ENCODE measurements at places on chromosomes 5 and 9.

GRCh38 chr5:76874088-76874581 lies 24.3 kb downstream of the S100Z start:
- DNase-seq, result no peak

DNA sequence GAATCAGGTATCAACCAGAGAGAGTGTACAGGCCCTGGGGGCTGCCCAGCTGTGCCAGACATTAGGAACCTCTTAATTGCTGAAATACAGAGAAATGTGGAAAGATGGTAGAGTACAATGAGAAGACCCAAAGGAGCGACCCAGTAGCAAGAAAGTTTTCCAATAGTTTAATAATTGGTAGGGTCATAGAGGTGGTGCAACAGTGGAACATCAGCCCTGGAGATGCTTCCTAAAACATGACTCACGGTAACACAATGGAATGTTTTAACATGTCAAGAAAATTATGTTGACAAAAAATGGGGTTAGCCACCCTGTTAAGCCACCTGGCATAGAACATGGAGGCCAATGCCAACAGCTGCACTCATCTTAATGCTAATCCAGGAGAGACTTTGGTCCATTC lies 284.1 kb downstream of the ELAVL2 start:
- no peak for DNase-seq

- no peak for DNase-seq
Observed at GRCh38 chr5:142486020-142486419, 161.2 kb upstream of the SPRY4 start.

DNA sequence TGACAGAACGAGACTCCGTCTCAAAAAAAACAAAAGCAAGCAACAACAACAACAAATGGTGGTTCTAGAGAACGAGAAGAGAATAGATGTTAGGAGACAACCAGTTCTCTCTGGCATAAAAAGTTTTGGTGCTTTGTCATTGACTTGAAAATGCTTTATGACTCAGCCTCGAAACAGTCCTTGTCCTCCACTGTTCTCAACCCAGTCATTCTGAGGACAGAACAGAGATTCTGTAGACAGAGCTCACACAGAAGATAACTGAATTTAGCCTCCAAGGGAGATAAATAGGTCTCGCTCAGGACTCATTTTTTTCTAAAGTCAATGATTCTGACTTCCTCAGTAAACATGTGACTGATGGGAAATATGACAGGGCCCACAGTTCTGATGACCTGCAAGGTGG lies 76.0 kb upstream of the FSTL4 start:
- DNase-seq, result no peak

DNA sequence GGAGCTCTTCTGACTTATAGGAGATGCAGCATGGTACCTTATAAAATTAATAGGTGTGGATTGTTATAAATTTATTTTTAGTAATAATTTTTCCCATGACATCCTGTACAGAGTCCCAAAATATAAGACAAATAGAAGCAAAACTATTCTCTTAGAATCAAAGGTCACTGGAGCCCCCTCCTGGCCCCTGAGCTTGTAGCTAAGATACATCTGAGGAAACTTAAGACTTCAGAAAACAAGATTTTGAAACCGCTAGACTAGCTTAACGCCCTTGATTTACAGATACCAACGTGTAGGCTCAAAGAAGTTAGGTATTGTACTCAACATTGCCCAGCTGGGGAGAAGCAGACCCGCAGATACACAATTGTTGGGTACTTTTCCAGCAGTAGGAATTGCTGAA lies 45.7 kb upstream of the KCNN2 start:
- DNase-seq, result no peak

- no peak for DNase-seq
Observed at GRCh38 chr5:92956886-92957285, 624.1 kb downstream of the NR2F1-AS1 start.

DNA sequence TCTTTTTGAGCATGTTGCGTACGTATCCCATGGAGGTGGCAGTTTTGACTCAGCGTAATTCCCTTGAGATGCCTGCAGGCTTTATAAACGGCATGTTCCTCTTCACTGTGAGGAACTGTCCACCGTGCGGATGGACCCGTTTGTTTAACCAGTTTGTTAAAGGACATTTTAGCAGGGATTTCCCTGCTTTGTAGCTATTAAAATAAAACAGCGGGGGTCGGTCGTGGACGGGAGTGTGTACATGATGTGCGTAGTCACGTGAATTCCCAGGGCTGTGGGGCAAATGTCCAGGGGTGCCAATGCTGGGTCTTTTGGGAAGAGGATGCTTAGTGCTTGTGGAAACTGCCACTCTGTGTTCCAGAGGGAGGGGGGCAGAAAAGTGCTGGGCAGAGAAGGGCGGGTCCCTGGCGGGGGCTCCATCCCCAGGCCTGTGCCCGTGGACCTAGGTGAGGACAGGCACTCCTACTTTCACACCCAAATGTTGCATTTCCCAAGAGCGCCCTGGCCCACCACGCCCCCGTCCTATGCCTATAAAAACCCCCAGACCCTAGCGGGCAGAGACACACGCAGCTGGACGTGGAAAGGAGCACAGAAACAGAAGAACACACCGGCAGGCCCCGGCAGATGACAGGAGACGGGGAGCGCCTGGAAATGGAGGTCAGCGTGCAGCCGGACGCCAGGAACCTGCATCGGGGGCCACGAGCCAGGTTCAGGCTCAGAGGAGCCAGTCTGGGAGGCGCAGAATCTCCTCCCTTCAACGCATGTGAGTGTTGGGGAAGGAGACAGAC lies 4.0 kb upstream of the TERT start:
- no peak for DNase-seq

DNA sequence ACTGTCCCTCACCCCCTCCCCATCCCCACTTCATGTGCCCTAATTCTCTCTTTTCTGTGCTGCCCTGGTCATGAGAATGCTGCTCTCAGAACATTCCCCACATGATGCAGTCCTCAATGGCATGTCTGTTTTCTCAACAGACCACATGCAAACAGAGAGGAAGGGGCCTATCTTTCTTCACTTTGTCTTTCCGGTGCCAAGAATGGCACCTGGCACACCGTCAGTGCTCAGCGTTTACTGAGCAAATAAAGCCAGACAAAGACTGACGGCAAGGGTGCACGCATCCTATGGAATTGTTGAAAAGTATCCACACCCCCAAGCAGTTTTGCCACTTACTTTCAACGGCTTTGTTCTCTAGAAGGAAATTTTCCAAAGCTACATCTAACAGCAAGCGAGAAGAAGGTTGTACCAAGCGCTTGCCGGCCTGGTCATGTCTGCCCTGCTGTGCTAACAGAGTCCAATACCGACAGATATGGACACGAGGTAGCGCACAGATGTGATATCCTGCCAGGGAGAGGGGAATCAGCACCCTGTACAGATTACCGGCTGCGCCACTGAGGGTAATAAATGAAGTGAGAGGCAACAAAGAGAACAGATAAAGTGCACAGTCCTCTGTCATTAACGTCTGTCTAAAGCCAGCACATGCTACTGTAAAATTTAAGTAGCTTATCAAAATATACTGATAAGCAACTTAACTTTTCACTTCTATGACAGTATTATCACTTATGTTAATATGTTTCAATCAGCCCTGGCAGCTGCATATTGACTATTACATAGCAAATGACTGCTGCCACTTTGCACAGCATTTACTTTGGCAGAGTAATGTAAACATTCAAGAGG lies 251.7 kb downstream of the DENND1A start:
- no peak for DNase-seq

GRCh38 chr5:78137290-78137689 lies 157.2 kb downstream of the AP3B1 start:
- no peak for DNase-seq

DNA sequence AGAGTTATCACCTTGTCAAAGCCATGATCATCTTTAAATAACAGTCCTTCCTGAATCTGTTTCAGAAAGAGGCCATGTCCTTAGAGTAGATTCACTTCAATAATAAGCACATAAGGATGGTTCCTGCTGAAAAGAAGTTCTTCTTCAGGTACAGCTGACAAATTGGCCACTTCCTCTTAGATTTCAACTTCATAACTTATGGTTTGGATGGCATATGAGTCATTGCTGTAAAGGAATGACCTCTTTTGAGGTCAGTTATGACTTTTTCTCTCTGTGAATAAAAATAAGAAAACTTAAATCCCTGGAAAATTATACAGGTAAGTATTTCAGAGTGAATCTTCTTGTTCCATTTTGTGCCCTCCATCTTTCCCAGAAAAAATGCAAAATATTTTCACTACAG lies 555.3 kb upstream of the ZNF462 start:
- no peak for DNase-seq

DNA sequence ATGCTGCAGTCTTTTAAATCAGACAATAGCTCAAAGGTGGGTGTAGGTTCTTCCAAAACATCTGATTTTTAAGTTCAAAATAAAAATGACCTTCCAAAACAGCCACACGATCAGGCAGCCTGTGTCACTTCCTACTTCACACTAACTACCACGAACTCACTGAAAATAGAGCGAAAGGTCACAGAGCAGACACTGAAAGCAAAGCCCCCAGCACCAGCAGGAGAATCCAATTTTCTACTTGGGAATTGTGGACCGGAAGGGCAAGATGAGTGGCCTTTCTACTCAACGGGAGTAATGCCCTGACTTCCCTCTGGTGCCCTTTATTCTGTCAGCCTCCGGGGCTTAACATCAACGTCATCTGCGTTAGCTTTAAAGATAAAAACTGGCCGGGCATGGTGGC lies 107.8 kb upstream of the FAM120A start:
- DNase-seq, result no peak

DNA sequence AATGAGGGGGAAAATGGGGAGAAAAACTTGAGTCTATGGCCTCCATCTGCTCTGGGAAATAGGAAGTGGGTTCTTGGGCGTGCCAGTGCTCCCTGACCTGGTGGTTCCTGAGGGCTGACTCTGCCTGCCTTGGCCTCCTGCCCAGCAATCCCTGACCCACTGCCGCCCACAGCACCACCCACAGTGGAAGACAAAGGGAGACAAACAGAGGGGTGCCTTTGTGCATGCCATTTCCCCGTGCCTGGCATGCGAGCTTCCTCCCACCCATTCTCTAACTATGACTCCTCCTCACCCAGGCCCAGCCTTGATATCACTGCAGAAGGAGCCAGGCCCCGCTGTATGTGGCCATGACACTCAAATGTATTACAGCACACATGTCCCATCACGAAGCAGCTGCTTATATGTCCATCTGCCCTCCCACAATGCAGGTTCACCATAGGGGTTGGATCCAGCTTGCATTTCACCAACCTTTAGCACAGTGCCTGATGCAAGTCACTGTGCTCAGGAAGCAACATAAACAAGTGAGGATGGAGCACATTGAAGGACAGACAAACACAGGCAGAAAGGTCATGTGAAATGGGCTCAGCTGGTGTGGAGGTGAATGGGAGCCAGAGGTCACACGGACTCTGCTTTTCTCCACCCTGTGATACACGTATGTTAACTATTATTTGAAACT lies 84.4 kb downstream of the ADRB2 start:
- no peak for DNase-seq

DNA sequence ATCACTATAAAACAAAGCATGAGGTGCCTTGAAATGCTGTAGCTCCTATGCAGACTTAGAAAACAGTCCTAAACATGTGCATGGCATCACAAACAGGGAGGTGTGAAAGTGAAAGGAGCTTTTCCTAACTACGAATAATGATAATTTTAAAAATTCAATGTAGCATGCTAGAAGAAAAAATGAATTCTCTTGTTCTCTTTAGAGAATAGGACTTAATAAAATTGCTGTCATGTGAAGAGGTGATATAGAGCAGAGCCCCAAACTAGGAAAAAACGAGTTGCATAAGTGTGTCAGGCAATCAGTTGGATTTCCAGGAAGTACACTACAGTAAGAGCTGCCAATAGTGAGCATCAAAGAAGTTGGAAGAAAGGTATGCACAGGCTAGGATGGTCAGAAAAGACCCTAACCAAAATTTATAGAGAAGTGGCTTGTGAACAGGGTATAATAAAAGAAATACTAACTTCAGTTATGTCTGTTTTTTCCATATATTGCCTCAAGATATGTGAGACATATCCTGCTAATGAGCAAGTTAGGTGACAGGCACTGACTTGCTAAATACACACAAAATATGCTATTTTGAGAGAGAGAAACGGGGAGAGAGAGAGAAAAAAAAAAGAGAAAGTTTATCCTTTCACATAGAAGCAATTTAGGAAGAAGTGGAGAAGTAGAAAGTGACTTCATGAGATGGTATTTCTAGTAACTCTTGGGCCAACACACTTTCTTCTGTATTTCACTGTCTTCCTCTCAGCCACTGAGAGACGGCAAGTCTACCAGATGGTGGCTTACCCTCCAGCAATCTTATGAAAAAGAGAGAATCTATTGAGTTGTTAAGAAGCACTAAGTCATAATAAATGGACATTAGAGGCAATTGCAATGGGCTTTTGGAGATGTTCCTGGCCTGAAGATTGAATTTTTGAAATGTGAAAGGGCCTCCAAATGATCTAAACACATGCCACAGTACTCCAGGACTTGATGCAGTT lies 18.0 kb downstream of the ITGA2 start:
- no peak for DNase-seq

GRCh38 chr5:74567411-74567995 lies 73.0 kb downstream of the ENC1 start:
- no peak for DNase-seq

DNA sequence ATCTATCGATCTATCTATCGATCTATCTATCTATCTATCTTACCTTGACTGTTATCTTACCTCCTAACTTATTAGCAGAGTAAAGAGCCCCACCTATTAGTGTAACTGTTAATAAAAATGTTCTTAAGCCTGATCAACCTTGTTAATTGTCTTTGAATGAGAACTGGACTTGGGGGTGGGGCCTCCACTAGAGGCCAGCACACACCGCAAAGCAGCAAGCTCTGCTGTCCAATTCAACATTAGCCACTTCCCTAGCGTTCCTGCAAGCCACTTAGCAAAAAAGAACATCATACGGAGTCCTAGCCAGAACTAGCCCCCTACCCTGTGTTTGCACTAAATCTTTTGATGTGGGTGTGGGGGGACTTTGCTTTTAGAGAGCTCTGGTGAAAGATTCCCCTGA lies 515.8 kb downstream of the KDM4C start:
- DNase-seq, result no peak

DNA sequence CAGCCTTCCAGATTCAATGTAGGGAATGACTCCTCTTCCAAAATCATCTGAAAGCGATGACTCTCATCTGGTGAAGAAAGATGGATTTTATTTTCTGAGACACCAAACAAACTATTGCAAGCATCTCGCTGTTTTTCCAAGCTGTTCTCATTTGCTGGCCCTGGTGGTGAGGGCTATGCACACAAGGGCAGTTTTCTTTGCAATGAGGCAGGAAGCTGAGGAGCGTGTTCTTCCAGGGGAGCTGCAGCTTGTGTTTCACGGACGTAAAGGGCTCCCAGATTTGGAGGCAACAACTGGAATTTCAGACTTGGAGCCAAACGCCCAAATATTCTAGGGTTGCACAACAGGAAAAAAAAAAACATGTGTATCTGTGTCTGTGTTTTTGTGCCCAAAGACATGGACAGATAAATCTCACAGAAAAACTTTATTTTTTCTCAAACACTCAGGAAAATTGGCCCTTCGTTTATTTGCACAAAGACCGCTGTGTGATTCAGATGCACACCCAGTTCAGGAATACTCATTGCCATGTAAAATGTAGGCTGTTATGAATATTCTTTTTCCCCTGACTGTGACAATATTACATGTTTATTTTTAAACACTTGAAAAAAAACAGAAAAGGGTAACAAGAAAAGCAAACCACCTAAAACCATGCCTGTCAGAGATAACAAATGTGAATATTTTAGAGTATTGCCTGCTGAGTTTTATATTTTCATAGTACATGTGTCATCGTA lies 151.3 kb downstream of the GAS1 start:
- no peak for DNase-seq

GRCh38 chr5:81045389-81045807 lies 85.2 kb downstream of the RASGRF2 start:
- no peak for DNase-seq
